ENCODE measurements at places on chromosomes 12 and 14.

- DNase-seq = no peak
Observed at GRCh38 chr14:60303745-60304144, 54.7 kb downstream of the PPM1A start.

GRCh38 chr12:75606151-75606550 is 94.7 kb upstream of the KRR1 start:
- no peak for DNase-seq

GRCh38 chr14:98120831-98121464 is 1151.0 kb downstream of the BCL11B start:
- peak; percentile 42 for DNase-seq

DNA sequence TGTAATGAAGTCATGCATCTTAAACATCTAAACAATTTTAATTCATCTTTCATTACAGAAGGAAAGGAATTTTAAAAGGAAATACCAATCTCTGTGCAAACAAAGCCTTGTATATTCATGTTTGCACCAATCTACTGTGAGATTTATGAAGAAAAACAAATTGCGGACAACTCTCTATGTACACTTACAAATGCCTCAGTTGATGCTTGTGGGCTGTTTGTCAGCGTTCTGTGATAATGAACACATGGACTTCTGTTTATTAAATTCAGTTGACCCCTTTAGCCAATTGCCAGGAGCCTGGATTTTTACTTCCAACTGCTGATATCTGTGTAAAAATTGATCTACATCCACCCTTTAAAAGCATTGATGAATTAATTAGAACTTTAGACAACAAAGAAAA is 5.4 kb downstream of the GPR65 start:
- DNase-seq = no peak

GRCh38 chr14:104222396-104223036 is 84.1 kb downstream of the KIF26A start:
- no peak for DNase-seq

GRCh38 chr12:93179792-93180191 is 197.9 kb upstream of the NUDT4 start:
- DNase-seq = no peak
